ENCODE measurements at places on chromosomes 16 and 17.

GRCh38 chr17:35359398-35359797 is 14.0 kb downstream of the SLFN11 start:
- DNase-seq: no peak

DNA sequence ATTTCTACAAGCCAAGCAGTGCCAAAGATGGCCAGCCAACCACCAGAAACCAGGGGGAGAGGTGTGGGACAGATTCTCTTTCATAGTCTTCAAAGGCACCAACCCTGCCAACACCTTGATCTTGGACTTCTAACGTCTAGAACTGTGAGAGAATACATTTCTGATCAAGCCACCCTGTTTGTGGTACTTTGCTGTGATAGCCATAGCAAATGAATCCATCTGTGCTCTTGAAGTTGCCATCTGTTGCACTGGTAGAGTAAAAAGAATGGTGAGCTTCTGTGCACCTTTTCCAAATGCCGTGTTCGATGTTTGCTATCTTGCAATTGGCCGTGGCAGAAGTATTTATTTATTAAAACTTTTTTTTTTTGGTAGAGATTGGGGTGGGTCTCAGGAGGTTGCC is 16.7 kb upstream of the ADGRG1 start:
- DNase-seq: no peak

DNA sequence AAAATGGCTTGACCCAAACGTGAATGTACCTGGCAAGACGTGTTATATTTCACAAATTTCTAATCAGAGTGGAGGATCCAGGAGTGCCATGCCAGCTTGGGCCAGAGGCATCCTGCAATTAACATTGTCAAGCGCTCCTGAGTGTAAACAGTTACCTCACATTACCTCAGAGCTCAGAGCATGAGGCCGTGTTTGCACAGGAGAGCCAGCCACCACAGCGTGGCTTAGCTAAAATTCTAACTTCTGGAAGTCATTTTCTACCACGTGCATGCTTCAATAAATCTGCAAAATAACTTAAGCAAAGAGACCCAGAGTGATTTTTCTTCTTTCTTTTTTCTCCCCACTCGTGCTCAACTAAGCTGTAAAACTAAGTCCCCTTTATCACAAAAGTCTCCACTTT is 769.0 kb downstream of the KCNJ2 start:
- DNase-seq: no peak

GRCh38 chr17:59093702-59094231 is 12.9 kb downstream of the TRIM37 start:
- DNase-seq: no peak

DNA sequence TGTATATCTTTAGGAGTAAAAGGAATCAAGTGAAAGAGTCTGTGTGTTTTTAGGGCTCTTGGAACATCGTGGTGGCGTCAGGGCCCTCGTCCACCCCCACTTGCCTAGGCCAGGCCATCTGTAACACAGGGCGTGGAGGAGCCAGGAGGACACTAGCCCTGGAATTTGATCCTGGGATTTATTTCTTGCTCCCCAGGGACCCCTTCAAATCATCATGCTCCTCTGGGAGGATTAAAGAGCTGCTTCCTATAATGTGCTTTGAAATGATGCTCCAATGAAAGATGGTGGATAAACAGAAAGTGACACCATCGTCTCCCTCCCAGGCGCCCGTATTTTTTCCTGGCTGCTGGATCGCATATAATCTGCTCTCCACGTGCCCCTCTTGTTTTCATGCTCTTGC is 113.3 kb downstream of the AATF start:
- no peak for DNase-seq

- peak; percentile 30 for DNase-seq
These were observed 14.1 kb downstream of the C17orf67 start for GRCh38 chr17:56819431-56820145.

GRCh38 chr16:28019218-28019617 is 44.3 kb downstream of the GSG1L start:
- DNase-seq: no peak

GRCh38 chr16:85027958-85028684 is 526 bp downstream of the KIAA0513 start:
- no peak for DNase-seq

- no peak for DNase-seq
These were observed 2.3 kb upstream of the NUDT16L1 start for GRCh38 chr16:4690946-4691665.

GRCh38 chr16:67800338-67800926 is 5.9 kb downstream of the RANBP10 start:
- DNase-seq: no peak

DNA sequence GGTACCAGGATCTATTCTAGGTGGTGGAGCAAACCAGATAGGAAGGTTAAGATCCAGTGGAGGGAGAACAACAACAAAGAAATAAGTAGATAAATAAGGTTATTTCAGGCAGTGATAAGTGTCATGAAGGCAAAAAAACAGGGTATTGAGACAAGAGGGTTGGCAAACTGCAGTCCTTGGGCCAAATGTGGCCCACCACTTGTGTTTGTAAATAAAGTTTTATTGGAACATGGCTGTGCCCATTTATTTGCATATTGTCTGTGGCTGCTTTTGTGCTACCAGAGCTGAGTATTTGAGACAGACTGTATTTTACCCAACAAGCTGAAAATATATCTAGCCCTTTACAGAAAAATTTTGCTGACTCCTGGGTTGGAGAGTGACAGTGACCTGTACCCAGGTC is 361.3 kb downstream of the XYLT1 start:
- DNase-seq: no peak

DNA sequence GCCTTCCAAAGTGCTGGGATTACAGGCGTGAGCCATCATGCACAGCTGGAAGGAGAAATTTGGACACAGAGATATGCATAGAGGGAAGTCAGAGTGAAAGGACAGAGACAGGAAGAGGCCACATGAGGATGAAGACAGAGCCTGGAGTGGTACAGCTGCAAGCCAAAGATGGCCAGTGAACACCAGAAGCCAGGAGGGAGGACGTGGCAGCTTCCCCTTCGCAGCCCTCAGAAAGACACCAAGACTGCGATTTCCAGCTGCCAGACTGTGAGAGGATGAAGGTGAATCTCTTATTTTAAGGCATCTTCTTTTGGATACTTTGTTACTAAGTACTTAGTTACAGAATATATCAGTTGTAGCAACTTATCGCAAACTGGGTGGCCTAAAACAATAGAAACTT is 60.5 kb upstream of the PLCG2 start:
- DNase-seq: no peak

DNA sequence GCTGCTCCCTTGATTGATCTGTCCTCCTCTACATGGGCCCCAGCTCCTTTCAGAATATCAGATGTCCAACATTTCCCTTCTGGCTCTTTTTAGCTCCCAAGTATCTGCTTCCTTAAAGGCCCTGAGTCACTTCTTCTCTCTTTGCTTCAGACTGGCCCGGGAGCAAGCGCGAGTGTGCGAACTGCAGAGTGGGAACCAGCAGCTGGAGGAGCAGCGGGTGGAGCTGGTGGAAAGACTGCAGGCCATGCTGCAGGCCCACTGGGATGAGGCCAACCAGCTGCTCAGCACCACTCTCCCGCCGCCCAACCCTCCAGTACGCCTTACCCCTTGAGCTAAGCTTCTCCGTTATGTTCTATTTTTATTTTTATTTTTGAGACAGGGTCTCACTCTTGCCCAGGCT is 12.3 kb downstream of the CNTROB start:
- no peak for DNase-seq

GRCh38 chr16:64481497-64481896 is 640.4 kb downstream of the CDH11 start:
- DNase-seq: no peak

DNA sequence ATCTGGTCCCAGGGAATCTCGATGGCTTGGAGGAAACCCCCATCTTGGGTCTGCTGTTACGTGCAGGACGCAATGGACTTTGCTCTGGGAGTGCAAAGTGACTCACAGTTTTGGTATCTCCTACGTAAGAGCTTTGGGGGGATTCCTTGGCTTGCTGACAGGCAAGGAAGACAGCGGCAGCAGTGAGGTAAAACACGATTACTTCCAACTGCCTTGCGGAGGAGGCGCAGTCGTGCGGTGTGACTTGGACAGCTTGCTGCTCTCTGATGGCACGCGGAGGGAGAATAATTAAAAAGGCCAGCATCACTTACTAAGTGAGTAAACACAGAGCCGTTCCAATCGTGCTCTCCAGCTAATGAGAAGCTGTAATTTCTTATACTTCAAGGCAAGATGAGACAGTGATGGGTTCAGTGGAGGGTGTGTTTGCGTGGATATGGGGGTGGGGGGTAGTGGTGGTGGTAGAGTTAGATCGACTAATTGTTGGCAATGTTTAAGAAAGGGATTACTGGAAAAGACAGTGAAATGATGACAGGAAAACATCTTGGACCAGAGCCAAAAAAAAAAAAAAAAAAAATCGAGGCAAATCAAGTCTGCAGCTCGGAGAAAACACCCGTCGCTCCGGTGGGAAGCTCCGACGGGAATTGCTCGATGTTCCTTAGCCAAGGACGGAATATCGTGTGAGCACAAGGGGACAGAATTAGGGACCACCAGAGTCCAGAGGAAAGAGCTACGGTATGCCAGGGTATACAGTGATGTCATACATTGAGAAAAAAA is 184.8 kb upstream of the ZFHX3 start:
- DNase-seq: no peak

DNA sequence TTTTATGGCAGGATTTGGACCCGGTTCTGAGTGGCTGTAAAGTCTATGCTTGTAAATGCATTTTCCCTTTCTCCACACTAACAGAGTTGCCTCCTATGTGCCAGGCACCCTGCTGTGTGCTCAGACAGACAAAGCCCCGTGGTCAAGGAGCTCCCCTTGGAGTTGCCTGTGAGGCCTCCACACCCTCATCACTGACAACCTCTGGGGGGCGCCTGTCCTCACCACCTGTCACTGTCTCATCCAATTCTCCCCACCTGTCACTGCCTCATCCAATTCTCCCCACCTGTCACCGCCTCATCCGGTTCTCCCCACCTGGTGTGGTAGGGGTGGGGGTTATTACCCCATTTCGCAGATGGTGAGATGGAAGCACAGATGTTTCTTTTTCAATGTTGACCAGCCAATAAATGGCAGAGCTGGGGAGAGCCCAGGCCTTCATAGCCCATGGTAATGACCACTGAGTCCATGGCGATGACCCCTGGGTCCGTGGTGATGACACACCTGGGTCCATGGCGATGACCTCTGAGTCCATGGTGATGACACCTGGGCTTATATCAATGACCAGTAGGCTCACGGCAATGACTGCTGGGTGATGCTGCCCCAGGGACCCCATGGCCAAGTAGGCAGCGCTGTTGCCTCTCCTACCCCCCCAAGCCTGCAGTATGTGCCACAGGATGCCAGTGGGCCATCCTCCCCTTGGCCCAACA is 150.1 kb downstream of the IRF8 start:
- no peak for DNase-seq

DNA sequence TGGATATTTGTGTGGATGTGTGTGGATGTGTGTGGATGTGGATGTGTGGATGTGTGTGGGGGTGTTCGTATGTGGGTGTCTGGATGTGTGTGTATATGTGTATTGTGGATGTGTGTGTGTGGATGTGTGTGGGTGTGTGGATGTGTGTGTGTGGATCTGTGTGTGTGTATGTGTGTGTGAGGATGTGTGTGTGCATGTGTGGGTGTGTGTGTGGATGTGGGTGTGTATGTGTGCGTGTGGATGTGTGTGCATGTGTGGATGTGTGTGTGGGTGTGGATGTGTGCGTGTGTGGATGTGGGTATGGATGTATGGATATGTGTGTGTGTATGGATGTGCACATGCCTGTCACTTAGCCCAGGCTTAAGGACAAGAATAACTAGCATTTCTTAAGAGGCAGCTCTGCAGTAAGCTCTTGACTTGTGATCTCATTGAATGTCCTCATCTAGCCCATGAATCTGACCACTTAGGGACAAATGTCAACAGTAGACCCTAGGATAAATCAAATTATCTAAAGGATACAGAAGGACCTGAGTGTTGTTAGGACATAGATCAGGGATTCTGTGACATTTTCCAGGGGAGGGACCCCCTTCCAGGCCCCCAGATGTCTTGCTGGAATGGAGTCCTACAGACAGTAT is 83.5 kb downstream of the BMERB1 start:
- no peak for DNase-seq

Measured in stimulated activated CD8-positive, alpha-beta memory T cell treated with anti-CD3 and anti-CD28 coated beads, Interleukin-4, amount 100 ng/mL, for 4 hours (primary cell).